Stimulated activated CD8-positive, alpha-beta memory T cell treated with anti-CD3 and anti-CD28 coated beads, Interleukin-7, amount 100 ng/mL, for 1 hour (primary cell): ENCODE measurements at places on chromosomes 3 and 15.

- DNase-seq: no peak
These were observed 260.2 kb downstream of the PDZRN3 start for GRCh38 chr3:73364517-73364916.

GRCh38 chr3:145422556-145422955 is 738.4 kb downstream of the PLOD2 start:
- DNase-seq: no peak

GRCh38 chr3:104323226-104323625 is 1043.5 kb upstream of the ALCAM start:
- no peak for DNase-seq

- DNase-seq: no peak
These were observed at the start of gene NOX5 for GRCh38 chr15:69014454-69014853. Gene NOX5 (plus strand): TSS chr15:69014695. CDS start chr15:69014736, 41 bp downstream.
